CD4-positive, alpha-beta T cell treated with Interleukin-4 for 4 hours (primary cell): ENCODE measurements at places on chromosomes 12 and 14.

- DNase-seq, result no peak
Measured at GRCh38 chr12:69392179-69392928, 32.8 kb downstream of the YEATS4 start.

DNA sequence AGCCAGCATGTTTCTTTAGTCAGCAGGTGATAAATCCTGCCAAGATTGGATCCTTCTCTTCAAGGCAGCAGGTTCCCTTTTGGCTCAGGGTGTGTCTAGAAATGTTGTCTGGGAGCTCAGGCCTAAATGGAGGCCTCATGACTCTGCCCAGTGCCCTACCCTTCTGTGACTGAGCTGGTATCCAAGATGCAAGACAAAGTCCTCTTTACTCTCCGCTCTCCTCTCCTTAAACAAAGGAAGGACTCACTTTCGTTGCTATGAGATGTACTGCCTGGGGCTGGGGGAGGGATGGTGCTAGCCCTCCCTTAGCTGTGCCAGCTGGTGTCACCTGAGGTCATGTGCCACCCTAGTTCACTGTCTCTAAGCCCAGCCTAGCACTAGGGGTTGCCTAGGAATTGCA lies 13.8 kb upstream of the TMPRSS12 start:
- DNase-seq, result no peak

- DNase-seq, result no peak
Measured at GRCh38 chr12:127214186-127214585, 1052.8 kb upstream of the TMEM132C start.

DNA sequence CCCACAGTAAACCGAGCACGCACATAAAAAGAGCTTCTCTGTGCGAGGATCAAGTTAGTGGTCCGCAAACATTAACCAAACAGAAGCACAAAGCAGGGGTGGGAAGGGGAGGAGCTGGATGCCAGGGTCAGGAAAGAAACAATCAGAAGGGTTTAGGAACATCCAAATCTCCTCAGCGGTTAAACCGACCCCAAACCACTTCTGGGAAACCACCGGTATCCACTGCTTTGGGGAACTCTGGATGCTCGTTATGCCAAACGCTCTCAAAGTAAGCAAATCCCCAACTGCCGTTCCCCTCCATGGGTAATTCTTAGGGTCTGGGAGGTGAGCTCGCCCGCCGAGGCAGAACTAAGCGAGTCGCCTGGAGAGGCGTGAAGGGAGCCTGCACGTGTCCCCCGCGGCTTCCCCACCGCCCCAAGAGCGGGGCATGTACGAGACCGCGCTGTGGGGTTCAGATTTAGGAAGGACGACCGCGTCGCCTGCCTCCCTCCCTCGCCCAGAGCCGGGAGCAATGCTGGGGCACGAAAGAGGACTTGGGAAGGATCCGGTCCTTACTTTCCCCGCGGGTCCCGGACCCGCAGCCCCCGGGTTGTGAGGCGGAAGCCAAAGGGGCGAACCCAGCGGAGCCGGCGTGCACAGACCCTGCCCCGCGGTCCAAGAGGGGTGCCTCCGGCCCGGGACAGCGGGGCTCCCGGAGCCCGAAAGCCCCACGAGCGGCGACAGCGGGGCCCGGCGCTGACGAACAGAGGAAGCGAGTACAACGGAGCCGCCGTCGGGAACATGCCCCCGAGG lies 711 bp downstream of the SBNO1 start:
- peak; percentile 10 for DNase-seq

DNA sequence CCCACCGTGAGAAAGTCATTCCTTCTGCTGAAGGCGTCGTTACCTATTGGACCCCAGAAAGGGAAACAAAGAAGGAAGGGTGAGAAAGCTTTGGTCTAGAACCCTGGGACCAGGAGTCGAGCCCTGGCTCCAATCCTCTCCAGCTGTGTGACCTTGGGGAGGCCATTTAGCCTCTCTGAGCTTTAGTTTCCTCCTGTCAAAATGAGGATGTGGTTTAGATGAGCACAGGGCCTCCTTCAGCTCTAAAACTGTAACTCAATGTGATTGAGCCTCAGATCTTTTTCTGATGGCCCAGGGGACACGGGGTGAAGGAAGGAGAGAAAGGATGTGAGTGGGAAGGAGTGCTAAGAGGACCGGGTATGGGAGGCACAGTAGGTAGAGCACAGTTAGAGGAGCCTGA lies 7.7 kb downstream of the JDP2 start:
- DNase-seq, result no peak

DNA sequence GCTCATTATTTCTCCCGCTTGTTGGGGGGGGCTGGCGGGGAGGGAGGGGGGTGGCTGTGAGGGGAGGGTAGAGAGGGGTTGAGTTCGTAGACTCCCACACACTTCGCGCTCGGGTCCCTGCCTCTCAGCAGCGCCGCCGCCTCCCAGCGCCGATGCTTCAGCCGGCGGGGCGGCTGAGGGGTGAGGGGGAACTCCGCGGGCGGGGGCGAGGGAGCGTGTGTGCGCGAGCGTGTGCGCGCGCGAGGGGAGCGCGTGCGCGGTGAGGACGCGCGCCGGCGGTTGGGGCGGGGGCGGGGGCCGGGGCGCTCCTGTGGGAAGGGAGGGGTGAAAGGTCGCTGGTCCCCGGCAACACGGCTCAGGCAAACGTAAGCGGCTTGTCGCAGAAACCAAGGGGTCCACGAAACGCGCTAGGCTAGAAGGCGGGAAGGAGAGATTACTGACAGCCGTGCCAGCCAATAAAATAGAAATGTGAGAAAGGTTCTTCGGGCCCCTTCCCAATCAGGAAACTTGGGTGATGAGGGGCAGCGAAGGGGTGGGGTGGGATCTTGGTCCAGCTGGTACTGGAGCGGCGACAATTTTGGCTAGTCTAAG lies 343 bp upstream of the NOVA1 start:
- no peak for DNase-seq

DNA sequence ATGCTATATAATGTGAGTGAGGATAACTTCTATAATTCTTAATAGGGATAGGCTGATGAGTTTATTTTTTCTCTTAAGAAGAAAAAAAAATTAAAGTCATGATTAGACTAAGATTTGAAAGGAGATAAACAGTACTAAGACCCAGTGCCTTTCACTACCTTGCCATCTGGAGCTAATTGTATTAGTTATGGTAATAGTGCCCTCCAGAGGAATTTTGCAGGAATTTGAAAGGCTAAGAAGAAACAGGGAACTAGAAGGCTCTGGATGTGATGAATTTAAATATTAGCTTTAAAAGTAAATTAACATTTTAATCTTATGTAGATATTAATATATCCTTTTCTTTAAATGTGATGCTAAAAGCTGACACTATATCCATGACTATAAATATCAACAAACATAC lies 36.6 kb upstream of the PIK3C2G start:
- DNase-seq, result no peak

- peak; percentile 86 for DNase-seq
Measured at GRCh38 chr12:6423267-6424007, 21.3 kb upstream of the CD27 start.

DNA sequence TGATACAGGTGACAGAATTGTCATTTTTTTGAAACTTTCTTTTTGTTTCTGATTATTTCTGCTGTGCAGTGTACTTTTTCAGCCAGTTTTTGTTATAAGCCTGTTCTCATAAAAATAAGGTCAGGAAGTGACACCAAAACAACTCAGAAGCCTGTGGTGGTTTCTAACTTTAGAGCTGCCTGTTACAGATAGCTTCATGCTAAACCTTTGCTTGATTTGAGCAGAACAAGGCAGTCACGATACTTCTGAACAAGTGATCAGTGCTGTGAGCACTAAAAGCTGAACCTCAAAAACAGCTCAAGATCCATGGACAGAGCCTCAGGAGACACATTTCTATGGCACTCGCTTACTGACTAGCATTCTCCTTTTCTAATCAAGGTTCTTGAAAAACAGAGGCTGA lies 82.0 kb downstream of the PRKCH start:
- DNase-seq, result peak; percentile 77

- DNase-seq, result no peak
Measured at GRCh38 chr12:110901401-110901800, 19.0 kb downstream of the MYL2 start.

- no peak for DNase-seq
Measured at GRCh38 chr12:20523658-20524057, 155.3 kb downstream of the PDE3A start.

DNA sequence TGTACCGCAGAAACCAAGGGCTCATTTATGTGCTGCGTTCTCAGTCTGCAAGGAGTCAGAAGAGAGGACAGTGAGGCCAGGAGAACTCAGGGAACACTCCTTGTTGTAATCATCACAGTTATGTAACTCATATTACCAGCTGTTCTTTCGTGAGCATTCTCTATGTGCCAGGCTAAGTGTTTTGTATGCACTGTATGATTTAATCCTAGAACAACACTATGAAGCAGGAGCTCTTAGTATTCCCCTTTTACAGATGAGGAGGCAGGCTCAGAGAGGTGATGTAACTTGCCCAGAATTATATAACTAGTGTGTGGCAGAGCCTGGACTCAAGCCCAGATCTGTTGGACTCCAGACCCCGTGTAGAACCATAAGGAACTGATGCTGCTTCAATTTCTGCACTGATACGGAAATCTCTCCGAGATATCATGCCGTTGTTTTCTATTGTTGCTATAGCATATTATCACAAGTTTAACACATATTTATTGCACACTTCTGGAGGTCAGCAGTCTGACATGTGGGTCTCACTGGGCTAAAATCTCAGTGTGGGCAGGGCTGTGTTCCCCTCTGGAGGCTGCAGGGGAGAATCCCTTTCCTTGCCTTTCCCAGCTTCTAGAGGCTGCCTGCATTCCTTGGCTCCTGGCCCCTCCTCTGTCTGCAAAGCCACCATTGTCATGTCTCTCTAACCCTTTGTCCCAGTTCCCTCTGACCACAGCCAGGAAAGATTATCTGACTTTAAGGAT lies 16.3 kb upstream of the CD9 start:
- DNase-seq, result no peak

GRCh38 chr12:65875640-65876071 lies 51.4 kb downstream of the HMGA2 start:
- no peak for DNase-seq

GRCh38 chr12:110330124-110330523 lies 49.1 kb downstream of the ATP2A2 start:
- no peak for DNase-seq

- DNase-seq, result no peak
Measured at GRCh38 chr14:93100570-93100969, 15.2 kb downstream of the ITPK1 start.

GRCh38 chr12:5267603-5268423 lies 164.1 kb upstream of the NTF3 start:
- DNase-seq, result no peak

DNA sequence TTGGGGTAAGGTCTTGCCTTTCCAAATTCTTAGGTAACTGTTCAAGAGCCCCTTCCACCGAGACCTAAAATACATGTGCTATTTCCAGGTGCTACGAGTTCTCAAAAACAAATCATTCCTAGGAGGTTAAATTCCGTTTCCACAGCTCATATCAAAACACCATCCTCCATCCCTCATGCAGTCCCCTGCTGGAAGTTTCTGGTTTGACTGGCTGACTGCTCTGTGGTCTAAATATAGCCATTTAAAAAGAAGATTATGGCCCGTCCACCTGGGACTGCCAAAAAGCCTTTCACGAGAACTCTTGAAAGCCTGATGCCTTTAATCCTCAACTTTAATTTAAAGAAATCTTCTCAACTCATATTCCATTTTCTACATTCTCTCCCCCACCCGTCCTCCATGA lies 201.5 kb upstream of the MYL2 start:
- no peak for DNase-seq

DNA sequence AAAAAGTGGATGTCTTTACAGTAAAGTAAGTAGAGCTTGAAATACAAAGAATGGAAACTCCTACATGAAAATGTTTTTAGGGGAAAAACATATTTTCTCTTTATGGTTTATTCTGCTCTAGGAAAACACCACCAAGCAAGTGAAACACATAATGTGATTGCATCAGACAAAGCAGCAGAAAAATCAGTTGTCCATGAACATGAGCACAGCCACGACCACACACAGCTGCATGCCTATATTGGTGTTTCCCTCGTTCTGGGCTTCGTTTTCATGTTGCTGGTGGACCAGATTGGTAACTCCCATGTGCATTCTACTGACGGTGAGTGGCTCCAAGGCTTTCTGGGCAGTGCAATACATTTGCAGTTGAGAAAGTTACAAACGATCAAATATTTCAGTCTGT lies 42.6 kb upstream of the PLEKHD1 start:
- DNase-seq, result no peak

DNA sequence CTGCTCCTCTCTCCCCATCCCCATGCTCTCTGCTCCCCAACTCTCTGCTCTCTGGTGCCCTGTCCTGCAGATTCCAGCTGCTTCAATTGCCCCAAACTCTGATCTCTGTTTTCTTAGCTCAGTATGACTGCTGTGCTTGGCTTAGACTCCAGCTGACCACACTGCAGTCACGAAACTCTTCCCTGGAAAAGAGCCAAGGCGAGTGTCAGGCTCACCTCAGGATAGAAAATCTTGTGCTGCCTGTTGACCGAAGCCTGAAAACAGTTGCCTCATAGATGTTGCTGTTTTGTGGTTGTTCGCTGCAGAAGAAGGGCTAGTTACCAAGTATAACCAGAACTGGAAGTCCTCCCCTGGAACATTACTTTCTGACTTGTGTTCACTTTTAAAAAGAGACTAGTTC lies 6.7 kb upstream of the STON2 start:
- DNase-seq, result no peak

DNA sequence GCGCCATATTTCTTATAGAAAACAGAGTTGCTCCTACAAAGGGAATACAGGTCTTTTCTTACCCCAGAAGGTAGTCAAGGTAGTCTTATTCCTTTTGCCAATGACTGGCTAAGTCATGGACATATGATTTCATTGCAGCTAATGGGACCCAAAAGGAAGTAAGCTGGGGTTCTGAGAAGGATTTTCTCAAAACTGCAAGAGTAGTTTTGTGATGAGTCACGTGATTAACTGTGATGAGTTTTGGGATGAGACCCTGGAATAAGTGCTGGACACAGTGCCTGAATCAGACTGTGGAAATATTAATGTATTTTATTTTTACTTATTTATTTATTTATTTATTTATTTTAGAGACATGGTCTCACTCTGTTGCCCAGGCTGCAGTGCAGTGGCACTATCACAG lies 13.4 kb upstream of the NIN start:
- no peak for DNase-seq

DNA sequence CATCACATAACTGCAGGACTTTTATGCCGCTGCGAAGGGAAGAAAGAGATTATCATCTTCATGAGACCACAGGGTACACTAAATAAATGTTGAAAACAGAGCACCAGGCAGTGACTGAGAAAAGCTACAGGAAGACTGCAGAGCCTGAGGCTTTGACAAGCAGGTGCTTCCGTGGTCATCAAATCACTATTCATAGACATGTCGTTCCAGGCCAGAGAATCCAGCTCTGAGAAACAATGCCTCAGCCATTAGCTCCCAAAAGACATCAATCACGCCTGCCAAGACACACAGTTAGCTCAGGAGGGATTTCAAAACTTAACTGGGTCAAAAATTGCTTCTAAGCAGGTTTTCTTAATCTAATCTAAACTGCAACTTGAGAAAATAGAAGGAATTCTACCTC lies 47.2 kb upstream of the GARIN6 start:
- DNase-seq, result no peak

DNA sequence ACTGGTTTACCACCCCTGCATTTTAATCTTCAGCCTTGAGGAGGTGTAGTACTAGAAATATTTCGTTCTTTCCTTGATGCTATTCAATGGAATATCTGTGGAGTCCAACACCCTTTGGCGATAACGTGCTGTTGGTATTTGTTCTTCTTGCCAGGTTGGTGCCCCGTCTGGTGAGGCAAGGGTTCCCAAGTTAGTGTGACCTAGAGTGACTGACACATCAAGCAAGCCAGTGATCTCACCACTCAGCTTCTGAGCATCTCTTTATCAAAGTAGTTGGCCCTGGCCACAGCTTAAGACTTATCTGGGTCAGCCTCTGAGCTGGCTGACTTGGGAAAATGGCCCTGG lies 60.2 kb downstream of the PLXNC1 start:
- peak; percentile 47 for DNase-seq
